ENCODE measurements at places on chromosomes 4 and X.

GRCh38 chrX:3371163-3371562 lies 24.7 kb upstream of the MXRA5 start:
- no peak for DNase-seq

DNA sequence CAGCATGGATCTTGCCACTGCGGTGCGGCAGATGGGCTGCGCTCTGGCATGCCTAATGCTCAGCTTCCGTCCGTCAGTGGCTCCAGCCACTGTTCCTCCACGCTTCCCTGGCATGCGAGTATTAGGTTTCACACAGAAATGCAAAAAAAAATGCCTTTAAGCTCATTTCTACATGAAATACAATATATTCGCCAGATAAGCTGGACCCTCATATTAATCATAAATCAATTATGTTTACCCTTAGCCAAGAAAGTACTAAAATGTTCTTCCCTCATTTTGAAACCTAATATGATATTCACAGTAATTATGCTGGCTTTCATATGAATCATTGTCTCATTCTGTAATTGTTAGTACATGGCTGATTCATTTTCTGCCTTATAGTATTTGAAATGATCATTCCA lies 115.5 kb upstream of the FAM241A start:
- no peak for DNase-seq

DNA sequence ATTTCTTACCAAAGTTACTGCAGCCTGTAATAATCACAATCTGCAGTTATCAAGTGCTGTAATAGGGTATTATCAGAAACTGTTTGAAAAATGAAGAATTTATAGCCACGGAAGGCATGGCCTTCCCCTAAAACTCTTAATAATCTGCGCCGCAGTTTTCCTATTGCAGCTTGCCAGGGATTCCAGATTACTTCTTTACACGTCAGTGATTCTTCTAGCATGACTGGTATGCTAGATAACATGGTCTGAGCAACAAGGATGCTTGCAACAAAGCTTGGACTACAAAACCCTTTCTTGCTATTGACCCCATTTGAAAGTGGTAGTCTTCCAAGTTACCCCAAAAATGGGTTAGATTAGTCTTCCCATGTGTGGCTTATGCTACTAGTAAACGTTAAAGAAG lies 47.2 kb upstream of the GK2 start:
- DNase-seq: no peak

GRCh38 chr4:151799417-151800012 lies 38.7 kb upstream of the GATB start:
- DNase-seq: no peak

- no peak for DNase-seq
Measured at GRCh38 chr4:80173401-80173800, 23.9 kb upstream of the PRDM8 start.

GRCh38 chrX:37958525-37959211 lies 47.7 kb upstream of the SYTL5 start:
- no peak for DNase-seq

- no peak for DNase-seq
Measured at GRCh38 chr4:1316537-1317168, 27.0 kb downstream of the MAEA start.

DNA sequence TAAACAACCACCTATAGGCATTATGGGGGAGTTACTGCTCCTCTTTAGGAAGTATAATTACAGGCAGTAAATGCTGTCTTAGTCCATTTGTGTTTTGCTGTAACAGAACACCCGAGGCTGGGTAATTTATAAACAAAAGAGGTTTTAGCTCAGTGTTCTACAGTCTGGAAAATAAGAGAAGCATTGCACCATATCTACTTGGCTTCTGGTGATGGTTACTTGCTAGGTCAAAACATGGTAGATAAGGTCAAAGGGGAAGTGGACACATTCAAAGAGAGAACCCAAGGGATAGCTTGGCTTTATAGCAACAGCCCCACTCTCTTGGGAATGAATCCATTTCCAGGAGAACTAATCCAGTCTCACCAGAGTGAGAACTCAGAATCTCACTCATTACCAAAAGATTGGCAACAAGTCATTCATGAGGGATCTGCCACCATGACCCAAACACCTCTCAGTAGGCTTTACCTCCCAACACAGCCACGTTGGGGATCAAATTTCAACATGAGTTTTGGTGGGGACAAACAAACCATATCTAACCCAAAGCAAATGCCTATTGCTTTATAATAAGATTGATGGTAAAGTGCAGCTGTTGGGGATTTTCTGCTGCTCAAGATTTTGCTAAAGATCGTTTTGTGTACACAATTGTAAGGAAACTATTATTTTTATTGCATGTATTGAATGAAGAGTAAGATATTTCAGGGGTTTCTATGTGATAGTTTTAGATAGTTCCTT lies 32.6 kb downstream of the STAG2 start:
- DNase-seq: no peak

- no peak for DNase-seq
Measured at GRCh38 chrX:150872773-150873336, 25.6 kb downstream of the CD99L2 start.

GRCh38 chr4:156975686-156976085 lies 4.1 kb upstream of the PDGFC start:
- no peak for DNase-seq

DNA sequence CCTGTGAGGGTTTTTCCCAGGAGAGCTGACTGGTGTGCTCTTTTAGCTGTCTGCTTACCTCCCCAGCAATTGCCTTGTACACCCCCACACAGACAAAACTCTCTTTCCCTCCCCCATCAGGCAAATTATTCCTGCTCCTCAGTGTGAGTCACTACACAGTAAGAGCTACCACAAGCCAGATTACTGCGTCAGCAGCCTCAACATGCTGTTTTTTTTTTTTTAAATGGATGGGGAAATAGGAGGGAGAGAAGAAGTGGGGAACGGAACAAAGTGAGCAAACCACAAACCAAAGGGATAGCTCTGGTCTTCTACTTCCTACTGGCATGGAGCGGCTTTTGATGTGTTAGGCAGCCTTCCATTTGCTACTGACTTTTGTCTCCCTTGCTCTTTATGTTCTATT lies 107.5 kb upstream of the ACSL4 start:
- DNase-seq: no peak

- DNase-seq: no peak
Measured at GRCh38 chr4:25107827-25108516, 52.3 kb downstream of the SEPSECS start.

DNA sequence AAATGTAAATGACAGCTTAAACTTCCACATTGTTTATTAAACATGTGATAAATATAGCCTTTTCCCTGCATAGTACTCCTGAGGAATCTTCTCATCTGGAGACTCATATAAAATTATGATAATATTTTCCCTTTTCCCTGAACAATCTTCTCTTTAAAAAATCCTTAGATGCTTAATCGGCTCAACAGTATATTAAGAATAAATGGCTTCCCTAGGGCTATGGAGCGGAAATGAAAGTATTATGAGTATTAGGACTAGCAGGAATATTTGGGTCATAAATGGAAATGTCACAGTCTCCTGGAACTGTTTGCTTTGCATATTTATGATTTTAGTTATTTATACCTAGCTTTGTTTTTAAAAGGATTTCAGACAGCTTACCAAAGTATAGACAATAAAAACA lies 200.7 kb upstream of the PDE5A start:
- no peak for DNase-seq

GRCh38 chr4:181261279-181261678 lies 981.9 kb upstream of the TENM3 start:
- DNase-seq: no peak
